ENCODE measurements at places on chromosomes 16 and 17.

DNA sequence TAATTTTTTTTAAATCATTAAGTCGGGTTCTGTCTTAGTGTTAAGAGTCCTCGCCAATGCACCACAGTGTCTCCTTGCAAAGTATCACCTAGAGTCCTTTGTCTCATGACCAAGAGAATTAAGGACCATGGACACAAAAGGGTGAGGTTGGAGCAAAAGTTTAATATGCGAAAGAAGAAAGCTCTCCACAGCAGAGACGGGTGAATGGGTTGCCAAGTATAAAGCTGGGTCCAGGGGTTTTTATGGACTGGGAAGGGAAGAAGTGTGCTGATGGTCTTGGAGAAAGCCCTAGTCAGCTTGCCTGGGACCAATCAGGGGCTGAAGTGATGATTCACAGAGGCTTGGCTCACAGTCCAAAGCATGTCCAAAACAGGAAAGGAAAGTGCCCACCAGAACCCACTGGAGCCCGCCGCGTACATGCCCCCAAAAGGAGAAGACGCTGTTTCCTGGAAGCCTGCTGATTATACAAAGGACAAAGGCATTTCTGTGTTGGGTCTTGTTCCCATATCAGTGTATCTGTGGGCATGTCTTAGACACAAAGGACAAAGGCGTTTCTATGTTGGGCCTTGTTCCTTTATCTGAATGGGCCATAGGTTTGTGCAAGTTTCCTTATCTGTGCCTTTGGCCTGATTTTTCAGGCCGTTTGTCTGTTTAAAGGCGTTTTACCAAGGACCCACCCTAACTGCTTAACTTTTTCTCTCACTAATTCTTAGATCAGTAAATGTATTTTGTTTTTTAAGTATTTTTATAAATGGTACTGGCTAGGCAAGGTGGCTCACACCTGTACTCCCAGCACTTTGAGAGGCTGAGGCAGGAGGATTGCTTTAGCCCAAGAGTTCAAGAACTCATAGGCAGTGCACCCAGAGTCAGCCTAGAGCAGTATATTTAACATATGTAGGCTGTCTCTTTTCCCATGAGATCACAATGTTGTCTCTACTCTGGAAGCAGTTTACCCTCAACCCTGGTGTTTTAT lies 28.7 kb upstream of the ATF7IP2 start:
- DNase-seq, result no peak

DNA sequence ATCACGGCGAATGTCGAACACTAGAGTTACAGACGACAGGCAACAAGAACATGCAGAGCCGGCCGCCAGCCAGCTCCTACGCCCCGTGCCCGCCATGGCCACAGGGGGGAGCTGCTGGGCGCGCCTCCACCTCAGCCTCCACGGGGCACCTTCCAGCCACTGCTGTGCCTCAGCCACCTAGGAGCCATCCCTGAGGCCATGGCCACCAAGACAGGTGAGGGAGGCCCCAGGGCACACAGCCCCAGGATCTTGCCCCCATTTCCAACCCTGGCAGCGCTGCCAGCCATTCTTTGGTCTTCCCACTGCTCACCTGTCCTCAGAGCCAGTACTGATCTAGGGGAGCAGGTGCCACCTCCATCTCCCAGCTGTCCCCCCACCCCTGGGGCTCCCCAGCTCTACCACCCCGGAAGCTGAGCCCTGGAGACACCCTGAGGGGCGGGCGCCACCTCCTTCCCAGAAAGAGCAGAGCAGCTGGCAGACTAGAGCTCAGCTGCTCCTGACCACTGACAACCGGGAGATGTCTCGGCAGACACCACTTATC lies 11.8 kb downstream of the GNPTG start:
- DNase-seq, result peak; percentile 91

DNA sequence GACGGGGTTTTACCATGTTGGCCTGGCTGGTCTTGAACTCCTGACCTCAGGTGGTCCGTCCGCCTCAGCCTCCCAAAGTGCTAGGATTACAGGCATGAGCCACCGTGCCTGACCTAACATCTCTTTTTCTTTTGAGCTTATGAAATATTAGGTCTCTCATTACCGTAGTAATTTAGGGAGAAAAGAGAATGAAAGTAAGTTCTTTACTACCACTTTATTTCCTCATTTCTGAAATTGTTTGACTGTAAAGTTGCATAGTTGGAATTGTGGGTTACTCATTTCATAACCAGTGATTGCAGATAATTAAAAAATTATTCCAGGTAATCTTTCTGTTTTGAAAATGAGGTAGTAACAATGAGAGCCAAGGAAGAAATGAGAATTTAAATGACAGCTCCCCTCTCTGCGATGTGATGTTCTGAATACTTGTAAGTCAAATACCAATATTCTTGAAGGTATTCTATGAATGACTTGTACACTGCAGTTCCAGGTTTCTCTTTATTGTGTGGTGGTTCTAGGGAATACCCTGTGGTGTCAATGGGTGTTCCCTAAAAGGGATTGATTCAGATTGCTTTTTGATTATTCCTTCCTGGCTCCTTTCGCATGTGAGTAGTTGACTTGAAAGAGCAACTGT lies 28.3 kb downstream of the MAP2K4 start:
- DNase-seq, result no peak

DNA sequence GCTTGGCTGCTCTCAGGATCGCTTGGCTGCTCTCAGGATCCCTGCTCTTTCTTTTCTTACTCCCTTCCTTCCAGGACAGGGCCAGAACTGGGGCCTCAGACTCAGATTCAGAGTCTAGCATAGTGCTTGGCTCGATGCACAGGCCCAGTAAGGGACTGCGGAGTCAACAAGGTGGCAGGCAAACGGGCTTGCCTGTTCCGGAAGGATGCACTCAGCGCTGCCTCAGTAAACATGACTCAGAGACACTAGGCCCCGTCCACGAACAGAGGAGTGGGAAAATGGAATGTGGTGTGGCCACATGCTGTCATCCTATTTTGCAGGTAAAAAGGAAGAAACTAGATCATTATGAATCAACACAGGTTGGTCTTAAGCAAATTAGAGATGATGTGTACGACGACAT lies 9.8 kb downstream of the SPHK1 start:
- DNase-seq, result no peak

GRCh38 chr17:78210111-78210510 lies 3.9 kb upstream of the BIRC5 start:
- DNase-seq, result no peak

DNA sequence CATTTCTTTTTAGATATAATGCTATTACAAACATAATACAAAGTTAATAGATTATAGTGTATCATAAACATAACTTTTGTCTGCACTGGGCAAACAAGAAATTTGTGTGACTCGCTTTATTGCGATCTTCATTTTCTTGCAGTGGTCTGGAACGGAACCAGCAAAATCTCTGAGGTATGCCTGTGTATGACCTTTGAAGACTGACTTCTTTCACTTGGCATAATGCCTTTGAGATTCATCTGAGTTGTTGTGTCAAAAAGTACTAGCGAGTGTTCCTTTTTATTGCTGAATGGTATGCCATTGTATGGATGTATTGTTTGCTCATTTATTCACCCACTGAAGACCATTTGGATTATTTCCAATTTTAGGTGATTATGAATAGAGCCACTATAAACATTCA lies 69.2 kb downstream of the TANC2 start:
- no peak for DNase-seq

DNA sequence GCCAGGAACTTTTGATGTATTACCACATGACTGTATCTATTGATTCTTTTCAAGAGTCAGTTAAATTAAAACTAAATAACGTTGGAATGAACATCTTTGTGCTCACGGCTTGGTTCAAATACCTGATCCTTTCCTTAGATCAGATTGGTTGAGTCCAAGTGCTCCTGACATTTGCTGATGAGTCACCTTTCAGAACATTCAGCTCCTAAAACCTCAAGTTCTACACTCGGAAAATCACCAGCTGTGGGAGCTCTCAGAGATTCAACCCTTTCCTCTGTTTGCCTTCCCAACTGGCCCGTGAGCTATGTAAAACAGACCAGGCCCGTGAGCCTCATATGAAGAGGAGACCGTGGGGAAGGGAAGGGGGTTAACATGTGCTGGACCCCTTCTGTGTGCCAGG lies 68.1 kb downstream of the RTN4RL1 start:
- DNase-seq, result no peak

DNA sequence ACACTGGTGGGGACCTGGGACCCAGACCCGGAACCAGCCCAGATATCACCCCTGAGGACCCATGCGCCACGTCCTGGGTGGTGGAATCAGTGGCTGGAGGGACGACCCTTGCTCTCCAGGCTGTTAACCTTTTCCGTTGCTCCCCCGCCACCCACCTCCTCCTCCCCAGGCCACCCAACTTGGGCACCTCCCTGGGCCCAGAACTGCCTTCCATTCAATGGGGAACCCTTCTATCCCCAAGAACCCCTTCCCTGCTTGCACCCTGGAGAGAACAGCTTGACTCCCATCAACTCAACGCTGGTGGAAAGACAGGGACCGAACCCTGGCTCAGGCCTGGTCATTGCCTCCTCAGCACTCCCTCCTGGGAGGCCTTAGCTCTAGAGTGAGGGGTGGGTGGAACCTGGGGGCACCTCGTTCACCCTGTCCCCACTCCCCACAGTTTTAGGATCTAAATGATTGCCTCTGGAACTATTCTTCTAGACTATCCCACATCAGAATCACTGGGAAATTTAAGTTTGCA lies 5.7 kb upstream of the IL32 start:
- DNase-seq, result no peak

DNA sequence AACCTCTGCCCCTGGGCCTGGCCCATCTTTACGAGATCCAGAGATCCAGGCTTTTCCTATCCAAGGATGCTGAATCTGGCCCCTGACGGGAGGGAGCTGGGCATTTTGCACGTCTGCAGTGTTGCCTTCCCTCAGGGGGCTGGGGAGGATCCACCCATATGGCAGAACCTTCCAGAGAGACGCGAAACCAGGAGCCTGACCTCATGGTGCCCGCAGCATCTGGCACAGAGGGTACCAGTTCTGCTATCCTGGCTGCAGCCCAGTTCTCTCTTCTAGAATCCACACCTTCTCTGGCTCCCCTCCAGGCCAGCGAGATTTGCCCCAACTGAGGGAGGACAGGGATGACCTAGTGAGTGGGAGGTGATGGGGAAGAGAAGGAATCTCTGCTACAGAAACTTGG lies 20.5 kb upstream of the ZNF652 start:
- no peak for DNase-seq

GRCh38 chr17:65092262-65092661 lies 35.7 kb upstream of the GNA13 start:
- DNase-seq, result no peak

DNA sequence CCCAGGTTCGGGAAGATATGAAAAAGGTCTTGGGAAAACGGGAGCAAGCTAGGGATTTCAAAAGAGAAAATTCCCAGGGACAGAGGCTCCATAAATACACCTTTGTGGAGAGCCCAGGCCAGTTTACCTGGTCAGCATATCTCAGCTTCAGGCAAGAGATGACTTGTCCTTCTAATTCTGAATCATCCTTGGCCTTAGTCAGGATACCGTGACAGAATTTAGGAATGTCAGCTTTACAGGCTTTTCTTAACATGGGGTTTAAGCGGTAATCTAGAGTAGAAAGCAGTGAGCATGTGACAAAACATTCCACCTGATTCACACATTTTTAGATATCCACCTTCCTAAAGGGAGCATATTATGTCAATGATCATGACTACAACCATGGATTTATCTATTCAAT lies 41.1 kb upstream of the CLEC18B start:
- no peak for DNase-seq

DNA sequence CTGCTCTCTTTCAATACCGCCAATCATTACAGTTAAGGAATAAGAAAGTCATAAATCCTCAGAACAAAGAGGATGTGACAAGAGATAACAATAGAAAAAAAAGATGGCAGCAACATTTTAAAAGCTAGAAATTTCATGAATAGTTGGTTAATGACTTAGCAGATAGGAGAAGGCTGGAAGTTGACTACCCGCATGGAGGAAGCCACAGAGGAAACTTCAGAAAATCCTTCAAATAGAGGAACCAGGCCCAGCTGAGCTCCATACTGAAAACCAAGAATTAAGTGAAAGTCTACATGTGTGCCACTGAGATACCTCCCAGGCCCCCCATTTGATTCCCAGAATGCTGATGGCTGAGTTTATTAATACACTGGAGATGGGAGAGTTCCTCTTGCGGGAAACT lies 109.3 kb downstream of the GSG1L start:
- DNase-seq, result no peak

DNA sequence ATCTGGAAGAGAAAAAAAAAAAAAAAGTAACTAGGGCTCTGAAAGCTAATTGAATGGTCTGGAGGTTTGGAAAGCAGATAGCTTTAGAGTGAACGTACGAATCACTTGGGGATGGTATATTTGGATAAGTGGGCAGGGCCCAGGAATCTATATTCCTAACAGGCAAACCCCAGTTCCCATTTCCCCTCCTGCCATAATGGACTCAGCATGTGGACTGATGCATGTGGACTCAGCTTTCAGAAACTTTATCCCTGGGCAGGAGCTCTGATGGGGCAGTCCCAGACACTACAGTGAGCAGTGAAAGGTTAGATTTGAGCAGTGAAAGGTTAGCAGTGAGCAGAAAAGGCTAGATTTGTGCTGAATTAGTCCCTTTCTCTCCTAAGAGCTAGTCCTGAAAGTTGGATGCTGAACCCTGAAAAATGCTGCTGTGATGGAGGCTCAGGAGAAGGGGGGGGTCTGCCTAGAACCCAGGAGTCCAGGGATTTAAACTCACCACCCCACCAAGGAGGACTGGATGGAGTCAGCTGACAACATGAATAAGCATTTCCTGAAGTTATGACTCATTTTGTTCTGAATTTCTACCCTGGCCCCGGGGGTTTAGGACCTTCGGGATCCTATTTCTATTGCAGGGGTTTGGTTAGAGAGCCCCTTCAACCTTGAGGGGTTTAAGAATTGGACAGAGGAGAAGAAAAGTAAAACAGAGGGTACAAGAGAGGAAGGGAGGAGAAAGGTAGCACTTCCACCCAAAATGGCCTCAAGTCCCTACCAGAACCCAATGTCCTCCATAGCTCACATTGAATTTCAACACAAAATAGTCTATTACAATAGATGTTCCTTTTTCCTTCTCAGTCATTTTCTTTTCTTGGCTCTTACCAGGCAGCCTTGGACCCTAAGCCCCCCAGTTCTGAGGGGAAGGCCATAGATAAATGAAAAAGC lies 10.3 kb upstream of the FZD2 start:
- no peak for DNase-seq

DNA sequence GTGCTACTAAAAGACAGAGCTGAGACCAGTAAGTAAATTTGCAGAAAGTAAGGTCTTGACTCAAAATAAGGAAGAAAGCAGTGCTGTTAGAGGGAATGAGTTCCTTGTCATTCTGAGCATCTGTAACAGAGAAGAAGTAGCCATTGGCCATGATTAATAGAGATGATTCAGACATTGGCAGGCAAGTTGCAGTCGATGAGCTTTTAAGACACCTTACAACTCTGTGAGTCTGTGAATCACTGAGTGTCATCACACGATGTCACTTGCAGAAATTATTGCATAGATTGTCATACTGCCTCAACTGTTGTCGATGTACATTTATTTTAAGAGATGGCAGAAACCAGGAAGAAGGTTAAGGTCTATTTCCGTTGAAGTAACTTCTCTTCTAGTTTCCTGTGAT lies 201.1 kb upstream of the CDH13 start:
- no peak for DNase-seq
